ENCODE measurements at places on chromosomes 3 and 15.

DNA sequence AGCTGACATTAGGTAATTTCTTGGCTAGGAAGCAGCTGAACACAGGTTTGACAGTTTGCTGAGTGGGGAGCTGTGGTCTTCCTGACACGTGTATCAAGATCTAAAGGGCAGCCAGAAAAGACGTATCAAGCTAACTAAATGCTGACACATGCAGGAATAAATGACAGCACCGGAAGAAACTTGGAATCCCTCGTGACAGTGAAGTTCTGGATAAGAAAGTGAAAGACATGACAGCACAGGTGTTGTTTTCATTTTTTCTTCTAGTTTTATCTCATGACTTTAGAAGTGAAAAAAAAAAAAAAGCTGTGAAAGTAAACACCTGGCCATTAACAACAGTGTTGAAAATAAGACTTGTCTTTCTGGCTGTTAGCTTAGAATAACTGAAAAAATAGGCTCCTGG lies 48.7 kb downstream of the FGF7 start:
- no peak for DNase-seq

DNA sequence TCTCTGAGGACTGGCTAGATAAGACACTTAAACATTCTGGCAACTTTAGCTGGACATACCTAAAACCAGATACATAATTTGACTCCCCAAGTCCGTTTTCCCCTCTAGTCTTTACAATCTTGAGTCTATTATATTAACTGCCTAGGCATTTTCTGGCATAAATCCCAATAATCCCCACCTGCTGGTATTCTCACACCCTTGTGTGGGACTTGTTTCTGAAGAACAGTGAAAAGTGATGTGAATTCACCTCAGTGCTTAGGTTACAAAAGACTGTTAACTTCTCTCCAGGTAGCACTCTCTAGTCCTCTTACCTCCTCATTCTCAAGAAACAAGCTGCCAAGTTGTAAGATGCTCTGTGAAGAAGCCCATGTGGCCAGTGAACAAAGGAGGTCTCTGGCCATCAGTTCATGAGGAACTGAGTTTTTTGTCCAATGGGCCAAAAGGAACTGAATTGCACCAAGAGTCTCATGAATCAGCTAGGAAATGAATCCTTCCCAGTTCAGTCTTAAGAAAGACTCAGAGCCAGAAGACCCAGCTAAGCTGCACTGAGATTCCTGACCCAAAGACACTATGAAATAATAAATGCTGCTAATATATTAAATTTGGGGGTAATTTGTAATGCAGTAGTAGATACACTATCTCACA lies 4.1 kb downstream of the OSBPL11 start:
- DNase-seq: no peak

GRCh38 chr3:43774799-43775198 lies 84.1 kb downstream of the ABHD5 start:
- no peak for DNase-seq

DNA sequence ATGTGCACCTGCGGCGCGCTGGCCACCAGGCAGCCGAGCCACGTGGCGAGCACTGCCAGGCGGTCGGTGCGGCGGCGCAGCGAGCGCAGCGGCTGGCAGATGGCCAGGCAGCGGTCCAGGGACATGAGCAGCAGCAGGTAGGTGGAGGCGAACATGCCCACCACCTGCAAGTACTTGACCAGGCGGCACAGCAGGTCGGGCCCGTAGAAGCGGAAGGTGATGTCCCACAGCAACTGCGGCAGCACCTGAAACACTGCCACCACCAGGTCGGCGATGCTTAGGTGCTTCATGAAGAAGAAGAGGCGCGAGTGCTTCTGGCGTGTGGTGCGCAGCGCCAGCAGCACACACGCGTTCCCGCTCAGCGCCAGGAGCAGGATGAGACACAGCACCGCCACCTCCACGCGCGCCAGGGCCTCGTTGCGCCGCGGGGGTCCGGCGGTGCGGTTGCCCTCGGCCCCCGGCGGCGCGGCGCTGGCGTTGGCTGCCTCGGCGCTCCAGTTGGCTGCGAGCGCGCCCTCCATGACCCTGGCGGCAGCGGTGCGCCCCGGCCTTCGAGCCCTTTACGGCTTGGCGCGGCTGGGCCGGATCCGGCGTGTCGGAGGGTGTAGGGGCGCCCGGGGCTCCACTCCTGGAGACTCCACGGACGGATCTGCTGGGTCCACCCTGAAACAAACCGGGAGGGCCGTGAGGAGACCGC lies 1.6 kb downstream of the OXTR start:
- DNase-seq: no peak

DNA sequence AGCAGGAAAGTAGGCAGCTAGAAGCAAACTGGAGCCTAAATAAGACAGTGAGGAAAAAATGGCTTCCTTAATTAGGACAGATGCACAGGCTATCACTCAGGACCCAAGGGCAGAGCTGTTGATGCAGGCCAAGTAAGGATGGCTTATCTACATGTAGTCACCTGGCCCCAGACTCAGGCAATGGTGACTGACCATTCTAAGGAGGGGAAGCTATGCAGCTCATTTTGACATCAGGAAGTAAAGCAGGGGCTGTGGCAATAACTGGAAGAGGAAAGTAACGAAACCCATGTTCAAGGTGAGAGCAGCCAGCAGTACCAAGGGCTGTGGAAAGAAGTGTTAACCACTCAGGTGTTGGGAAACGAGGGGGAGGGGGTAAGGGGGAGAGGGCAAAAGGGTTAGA lies 16.2 kb downstream of the ACAD11 start:
- DNase-seq: peak; percentile 24

DNA sequence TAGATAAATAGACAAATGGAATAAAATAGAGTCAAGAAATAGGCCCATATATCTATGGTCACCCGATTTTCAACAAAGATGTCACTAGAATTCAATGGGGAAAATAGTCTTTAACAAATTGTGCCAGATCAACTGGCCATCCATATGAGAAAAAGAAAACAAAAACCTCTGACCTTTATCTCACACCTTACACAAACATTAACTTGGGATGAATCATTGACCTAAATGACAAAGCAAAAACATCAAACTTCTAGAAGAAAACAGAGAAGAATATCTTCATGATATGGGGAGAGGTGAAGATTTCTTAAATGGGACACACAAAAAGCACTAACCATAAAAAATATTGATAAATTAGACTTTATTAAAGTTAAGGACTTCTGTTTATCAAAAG lies 31.9 kb downstream of the ITGA11 start:
- DNase-seq: no peak

DNA sequence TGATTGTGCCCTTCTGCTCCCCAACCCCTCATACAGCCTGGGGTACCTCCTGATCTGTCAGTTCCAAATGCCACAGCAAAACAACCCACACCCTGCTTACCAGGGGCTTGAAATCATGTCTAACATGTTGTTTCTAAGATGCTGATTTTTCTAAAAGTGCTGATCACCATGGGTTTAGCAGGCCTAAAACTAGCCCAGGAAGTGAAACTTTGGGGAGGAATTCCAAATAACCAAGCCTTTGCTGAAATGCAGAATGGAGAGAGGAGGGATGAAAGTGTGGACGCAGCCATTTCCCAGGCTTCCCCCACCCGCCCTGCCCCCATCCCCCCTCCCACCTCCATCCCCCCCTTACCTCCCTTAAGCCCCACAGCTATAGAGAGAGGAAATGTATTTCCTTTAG lies 2.0 kb upstream of the HRH1 start:
- DNase-seq: no peak

Measured in femur (tissue), 1 donor.